ENCODE measurements at places on chromosomes 2 and 18.

GRCh38 chr18:27780061-27780745 lies 396.7 kb downstream of the CDH2 start:
- no peak for DNase-seq

GRCh38 chr2:237296756-237297155 lies 117.2 kb downstream of the COL6A3 start:
- no peak for DNase-seq

DNA sequence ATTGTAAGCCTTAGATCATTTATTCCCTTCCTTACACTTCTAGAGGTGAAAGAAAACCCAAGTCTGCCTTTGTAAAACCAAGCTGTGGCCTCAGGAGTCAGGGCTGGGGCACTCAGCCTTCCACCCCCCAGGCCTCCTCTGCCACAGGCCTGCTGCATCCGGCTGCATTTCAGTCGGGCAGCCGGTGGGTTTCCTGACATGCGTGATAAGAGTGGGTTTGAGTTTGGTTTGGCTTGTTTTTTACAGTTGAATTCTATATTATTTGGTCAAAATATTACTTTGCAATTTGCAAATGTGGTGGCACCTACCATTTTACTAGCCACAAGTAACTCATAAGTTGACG lies 42.4 kb downstream of the ADI1 start:
- DNase-seq: no peak

DNA sequence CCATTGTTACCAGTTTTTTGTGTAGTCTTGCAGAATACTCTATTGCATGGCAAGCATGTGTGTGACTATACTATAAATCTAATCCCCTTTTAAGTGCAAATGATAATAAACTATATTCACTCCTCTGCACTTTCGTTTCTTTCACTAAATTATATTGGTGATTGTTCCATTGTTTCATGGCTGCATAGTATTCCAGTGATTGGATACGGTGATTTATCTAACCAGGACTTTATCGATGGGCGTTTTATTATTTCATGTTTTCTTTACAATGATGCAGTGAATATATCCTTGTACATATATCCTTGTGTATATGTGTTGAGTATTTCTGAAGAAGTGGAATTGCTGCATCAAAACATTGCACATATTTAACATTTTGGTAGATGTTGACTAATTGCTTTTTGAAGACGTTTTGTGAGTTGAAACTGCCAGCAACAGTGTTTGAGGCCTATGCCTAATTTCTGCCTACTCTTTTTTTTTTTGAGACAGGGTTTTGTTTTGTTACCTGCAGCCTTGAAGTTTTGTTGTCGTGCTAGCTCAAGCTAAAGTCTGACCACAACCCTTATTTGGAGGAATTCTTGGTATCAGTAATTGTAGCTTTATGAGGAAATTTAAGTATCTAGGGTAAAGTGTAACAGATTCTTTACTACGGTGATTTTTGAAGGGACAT lies 2.7 kb downstream of the MIB1 start:
- no peak for DNase-seq

DNA sequence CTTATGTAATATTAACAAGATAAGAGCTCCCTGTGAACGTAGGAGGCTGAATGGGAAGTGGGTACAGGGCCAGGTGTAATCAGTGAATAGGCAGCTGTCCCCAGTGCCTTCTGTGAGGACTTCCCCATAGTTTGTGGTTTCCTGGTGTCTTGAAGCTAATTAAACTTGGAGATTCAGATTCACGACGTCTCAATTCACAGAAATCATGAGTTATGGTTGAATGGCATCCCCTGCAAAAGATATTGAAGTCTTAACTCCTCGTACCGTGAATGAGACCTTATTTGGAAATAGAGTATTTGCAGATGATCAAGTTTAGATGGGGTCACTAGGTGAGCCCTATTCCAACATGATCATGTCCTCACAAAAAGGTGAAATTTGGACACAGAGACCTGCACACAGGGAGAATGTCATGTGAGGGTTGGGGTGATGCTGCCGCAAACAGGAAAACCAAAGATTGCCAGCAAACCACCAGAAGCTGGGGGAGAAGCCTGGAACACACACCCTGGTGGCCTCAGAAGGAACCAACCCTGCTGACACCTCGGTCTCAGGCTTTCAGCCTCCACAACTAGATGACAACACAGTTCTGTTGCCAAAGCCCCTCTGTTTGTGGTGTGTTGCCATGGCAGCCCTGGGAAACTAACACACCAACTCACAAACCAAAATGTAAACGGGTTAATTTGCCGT lies 13.2 kb downstream of the ARL4C start:
- no peak for DNase-seq

DNA sequence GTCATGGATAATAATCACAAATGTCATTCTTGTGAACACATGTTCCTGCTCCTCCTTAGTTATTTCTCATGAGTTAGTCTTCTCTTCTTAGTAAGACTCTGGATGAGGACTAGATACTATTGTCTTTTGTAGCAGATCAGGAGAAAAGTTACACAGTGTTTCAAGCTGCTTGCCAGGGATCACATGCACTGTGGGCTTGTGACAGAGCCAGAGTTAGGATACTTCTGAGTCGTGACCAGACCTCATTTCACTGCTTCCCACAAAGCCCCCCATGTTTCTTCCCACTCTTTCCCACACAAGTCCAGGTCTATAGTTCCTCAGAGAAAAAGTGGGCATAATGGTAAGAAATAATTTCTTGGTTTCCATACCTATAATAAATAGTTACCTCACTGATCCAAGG lies 80.2 kb upstream of the LRATD1 start:
- DNase-seq: no peak

DNA sequence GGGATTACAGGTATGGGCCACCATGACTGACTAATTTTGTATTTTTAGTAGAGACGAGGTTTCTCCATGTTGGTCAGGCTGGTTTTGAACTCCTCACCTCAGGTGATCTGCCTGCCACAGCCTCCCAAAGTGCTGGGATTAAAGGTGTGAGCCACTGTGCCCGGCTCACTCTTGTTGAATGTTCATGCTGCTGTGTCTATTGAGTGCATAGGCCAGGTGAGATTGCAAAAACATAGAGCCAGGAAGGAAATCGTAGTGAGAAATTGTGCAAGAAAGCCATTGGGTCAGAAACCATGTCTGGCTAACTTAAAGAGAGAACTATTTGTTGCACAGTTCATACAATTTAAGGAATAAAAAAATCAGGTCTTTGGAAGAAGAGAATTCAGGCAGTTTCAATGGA lies 45.5 kb upstream of the FZD5 start:
- DNase-seq: no peak

- DNase-seq: no peak
These were observed 151.7 kb downstream of the ARHGAP28 start for GRCh38 chr18:6881034-6881820.

DNA sequence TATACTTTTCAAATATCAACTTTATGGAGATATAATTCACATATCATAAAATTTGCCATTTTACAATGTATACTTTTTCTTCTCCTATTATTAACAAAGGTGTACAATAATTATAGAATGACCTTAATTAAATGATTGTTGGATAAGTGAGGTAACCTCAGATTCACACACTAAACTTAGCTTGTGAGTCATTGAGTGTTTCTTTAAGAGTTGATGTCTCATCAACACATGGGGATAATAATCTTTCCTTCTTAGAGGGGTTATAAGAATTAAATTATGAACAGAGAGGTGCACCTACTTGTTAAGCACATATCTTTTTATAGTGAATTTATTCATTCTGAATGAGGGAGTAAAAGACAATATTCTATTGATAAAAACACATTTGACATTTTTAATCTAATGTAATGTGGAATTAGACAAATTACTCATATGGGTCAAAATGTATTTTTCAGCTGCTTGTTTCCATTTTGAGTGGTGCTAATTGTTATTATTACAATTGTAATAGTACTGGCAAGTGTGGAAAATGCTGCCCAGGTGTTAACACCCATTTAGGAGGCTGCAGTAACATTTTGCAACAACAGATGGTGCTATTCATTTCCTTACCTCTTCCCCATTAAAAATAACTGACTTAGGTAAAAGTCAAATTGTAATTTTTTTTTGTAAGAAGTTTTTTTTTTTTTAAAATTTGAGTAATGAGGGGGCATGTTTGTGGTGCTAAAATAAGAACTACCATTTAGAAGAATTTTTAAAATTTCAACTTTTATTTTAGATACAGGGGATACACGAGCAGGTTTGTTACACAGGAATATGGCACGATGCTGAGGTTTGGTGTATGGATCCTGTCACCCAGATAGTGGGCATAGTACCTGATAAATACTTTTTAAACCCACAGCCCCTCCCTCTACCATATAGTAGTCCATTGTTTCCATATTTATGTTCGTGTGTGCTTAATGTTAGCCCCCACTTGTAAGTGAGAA lies 32.1 kb upstream of the DYNAP start:
- no peak for DNase-seq
